ENCODE measurements at places on chromosomes 11 and 22.

DNA sequence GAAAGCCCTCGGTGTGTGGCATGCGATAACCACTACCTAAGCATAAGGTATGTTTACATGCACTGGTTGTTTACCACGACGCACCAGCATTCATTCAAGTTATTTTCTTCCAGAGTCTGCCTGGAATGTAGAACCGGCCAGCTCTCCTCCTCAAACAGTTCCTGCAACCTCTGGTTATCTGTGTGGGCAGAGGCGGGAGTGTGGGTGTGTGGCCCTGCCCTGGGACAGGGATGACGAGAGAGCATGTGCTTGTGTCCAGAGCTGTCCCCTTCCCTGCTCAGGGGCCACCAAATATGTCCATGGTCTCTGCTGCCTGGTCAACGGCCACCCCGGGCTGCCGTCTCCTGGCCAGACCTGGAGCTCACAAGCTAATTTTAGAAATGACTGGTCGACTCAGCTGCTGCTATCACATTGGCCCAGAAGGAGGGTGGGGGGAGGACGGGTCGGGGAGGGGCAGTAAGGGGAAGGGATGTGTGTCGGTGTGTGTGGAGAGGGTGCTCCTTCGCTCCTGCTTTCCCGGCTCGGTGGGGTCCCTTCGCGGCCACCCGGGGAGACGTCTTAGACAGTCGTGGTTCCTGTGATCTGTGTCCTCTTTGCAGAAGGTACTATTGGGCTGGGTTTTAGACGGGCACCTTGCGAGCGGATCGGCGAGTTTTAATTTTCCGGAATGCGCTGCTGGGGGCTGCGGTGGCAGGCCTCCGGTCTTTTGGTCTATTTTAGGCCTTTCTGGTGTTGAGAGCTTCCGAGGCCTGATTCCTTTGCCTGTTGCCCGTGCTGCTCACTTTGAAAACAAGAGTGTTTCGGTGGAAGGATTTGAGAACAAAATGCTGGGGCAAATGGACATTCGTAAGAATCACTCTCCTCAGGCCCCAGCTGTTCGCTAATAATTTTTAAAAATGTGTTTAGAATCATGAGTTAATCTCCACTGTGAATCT is at the start of gene MYO18B:
Gene MYO18B (plus strand): TSS at position 497 of the 935 bp plus-strand sequence. CDS start 18,905 bp downstream, outside the sequence.
- DNase-seq = no peak

DNA sequence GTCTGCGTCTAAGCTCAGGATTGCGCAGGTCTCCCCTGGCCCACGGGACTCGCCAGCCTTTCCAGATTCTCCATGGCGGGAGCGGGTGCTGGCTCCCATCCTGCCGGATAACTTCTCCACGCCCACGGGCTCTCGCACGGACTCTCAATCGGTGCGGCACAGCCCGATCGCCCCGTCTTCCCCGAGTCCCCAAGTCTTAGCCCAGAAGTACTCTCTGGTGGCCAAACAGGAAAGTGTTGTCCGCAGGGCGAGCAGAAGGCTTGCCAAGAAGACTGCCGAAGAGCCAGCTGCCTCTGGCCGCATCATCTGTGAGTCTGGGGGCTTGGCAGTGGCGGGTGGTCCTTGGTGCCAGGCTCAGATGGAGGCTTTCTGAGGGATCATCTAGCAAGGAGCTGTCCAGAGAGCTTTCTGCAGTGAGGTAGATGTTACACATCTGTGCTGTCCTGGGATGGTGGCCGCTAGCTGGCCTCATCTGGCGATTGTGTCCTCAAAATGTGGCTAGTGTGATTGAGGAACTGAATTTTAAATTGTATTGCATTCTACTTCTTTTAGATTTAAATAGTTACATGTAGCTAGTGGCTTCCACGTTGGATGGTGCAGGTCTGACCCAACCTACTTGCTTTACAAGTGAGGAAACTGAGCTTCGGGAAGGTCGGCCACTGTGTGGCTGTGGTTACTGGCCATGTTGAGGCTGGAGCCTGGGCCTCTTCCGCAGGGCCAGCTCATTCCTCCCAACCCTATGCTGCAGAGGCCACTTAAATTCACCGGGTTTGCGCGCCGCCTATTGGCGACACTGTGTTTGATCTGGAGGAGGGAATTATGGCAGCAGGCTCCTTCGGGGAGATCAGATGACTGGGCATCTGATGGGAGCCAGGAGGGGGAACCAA is 6.7 kb downstream of the INCENP start:
- DNase-seq = no peak

DNA sequence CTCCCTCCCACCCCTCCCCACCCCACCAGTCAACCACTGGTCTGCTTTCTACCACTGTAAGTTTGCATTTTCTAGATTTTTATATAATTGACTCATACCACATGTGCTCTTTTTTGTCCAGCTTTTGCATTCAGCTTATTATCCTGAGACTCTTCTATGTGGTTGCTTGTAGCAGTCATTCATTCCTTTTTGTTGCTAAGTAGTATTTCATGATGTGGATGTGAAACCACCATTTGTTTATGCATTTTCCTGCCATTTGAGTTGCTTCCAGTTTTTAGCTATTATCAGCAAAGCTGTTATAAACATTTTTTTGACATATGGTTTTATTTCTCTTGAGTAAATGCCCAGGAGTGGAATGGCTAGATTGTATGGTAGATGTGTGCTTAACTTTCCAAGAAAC is 77.0 kb upstream of the FGF3 start:
- no peak for DNase-seq

GRCh38 chr11:129950101-129951091 is 52.2 kb downstream of the PRDM10 start:
- DNase-seq = no peak

DNA sequence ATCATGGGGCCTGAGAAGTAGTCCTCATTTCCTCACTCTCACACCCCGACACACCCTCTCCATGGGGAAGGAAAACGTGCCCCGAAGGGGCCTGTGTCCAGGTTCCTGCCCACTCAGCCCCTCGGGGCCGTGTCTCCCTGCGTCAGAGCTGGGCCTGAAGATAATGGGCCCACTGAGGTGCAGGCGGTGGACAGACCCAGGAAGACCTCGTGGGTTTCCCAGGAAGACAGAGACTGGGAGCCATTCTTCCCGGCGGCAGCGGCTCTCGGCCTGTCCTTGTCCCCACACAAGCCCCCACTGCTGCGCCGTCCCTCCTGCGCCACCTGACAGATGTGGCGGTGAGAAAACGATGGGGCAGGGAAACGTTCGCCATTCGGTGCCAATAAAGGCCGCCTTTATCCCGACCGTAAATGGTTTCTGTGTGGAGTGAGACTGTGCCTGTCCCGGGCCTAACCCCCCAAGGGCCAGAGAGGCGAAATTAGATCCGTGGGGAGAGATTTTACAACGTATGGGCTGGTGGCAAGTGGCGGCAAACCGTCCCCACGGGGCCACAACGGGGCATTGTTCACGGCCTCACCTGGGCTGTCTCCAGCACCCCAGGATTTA is 89.0 kb downstream of the CDKN1C start:
- DNase-seq = no peak

- no peak for DNase-seq
Measured at GRCh38 chr11:98895936-98896335, 124.8 kb upstream of the CNTN5 start.

GRCh38 chr22:38845004-38845740 is 1.3 kb upstream of the NPTXR start:
- DNase-seq = no peak

DNA sequence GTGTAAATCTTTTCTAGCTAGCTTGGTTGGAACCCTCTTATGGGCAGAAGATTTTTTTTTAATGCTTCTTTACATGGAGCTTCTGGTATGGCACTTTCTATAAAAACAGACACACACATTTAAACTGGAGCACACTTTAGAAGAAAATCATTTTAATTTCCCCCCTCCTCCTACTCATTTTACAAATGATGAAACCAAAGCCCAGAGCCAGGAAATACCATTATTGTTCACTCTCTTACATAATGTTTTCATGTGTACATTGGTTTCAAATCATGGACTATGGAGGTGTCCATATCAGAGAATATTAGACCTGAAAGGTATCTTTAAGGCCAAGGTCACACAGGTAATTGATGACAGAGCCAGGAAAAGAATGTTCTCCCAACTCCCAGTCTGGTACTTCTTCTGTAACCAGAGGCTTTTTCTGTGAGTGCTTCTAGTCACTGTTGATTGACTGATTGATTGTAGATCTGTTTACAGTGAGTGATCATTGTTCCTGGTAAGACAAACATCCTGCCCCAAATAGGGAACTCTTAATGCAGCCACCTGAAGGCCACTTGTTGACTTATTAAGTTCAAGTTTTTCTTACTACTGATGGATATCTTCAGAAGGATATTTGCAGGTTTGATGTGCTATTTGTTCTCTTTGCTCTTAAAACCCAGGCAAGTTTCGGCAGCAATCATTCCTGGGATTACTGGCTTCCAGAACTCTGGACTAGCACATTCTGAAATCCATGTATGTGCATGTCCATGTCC is 26.8 kb upstream of the ME3 start:
- DNase-seq = no peak

GRCh38 chr11:66958232-66958955 is at the start of gene PC:
Gene PC (minus strand): TSS chr11:66958383. CDS start chr11:66872159, 86,224 bp downstream.
- DNase-seq = peak; percentile 87

DNA sequence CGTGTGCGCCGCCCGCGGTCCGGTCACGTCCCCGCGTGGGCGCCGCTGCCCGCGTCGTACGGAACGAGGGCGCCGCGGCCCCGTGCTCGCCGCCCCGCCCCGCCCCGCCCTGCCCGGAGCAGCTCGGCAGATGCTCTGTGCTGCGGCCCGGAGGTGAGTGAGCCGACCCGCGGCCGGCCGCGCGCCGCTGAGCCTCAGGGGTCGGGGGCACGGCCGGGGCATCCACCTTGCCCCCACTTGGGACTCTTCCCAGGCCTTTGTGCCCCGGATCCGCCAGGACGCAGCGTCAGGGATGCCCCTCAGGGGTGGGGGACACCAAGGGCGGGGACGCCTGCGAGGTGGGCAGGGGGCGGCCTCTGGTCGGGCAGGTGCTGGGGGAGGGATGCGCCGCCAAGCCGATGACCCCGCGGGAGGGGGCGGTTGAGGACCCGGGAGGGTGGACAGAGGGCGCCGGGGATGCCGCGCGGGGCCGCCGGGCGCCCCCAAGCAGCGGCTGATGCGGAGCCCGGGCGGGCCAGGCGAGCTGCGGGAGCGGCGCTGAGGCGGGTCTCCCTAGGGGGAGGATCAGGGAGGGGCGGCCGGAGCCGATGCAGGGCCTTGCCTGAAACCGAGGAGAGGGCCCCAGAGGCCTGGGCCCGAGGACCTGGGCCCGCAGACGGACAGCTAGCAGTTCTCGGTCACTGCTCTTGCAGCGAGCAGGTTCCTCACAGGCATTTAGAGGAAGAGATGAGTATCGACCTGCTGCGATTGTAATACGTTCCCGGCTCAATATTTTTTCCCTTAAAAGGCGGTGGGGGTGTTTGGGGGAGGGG is at the start of gene GNAZ:
Gene GNAZ (plus strand): TSS at position 102 of the 812 bp plus-strand sequence. CDS start 25,177 bp downstream, outside the sequence.
- peak; percentile 56 for DNase-seq

DNA sequence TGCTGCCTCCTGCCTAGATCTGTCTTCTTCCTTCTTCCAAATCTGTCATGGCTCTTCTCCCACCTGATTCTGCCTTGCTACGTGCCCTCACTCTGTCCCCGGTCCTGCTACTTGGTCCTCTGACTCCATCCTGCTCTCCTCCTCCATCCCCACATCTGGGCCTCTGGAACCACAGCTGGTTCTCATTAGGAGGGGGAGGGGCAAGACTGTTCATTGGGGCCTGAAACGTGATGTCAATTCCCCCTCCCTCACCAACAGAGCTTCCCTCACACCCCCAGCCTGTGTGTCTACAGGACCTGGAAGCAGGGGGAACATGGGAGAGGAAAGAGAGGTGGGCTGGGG is 9.1 kb downstream of the DCHS1 start:
- DNase-seq = no peak

DNA sequence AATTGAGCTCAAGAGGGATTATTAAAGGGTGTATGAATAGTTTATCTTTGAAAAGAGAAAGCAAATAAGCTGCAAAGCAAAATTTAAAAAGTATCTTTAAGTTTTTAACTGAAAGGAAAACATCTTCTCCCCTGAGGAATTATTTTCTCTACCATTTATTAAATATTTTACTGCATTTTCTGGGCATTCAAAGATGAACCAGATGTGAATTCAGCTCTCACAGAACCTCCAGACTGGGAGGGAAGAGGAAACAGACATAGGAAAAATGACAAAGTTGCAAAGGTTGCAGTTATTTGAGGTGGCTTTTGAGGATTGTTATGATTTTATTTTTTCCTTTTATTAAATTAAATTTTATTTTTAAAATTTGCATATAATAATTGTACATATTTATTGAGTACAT is 122.7 kb upstream of the SESN3 start:
- no peak for DNase-seq

GRCh38 chr11:30465192-30465591 is 121.0 kb downstream of the MPPED2 start:
- DNase-seq = no peak

GRCh38 chr11:68040101-68040956 is 1.5 kb downstream of the TCIRG1 start:
- peak; percentile 69 for DNase-seq

DNA sequence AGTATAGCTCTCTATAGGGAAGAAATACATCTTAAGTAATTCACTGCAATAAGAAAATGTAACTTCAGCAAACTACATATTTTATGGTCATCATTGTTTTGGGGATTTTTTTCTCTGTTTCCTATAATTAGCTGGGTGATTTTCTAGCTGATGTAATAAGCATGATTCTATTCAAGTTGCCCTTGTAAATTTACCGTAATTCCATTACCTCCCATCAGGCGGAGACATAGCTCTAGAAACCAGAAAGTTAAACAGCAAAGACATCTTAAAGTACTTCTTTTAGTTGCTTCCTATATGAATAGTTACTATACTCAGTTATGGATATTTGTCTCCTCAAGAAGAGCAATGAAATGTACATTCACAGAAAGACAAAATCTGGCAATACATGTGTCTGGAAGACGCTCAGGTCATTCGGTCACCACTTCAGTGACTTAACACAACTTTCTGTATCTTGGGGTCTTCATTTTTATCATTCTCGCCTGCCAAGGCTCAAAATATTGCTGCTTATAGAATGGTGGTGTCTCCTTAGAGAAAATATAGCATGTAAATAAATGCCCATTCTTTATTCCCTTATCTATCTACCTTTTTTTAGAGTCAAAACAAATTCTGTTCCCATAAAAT is 239.9 kb upstream of the ZC3H12C start:
- DNase-seq = no peak

DNA sequence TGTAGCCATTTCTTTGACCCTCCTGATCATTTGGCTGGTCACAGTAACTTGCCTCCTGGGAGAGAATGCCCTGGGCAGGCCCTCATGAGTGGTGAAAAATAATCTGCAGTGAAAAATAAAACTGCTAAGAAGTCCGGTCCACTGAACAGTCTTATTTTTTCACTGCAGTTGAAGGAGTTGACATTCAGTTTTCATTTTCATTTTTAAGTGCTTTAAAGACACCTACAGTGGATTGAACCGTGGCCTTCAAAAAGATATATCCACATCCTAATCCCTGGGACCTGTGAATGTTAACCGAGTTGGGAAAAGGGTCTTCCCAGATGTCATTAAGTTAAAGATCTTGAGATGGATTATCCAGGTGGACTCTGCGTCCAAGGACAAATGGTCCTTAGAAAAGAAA is 153.6 kb upstream of the GRK3 start:
- no peak for DNase-seq
